ENCODE measurements at places on chromosomes 2 and 18.
A peak's percentile ranks its signal among the peaks of the same experiment; 100 is the strongest.

GRCh38 chr18:1657876-1658275 lies 753.2 kb downstream of the ADCYAP1 start:
- DNase-seq, result no peak

DNA sequence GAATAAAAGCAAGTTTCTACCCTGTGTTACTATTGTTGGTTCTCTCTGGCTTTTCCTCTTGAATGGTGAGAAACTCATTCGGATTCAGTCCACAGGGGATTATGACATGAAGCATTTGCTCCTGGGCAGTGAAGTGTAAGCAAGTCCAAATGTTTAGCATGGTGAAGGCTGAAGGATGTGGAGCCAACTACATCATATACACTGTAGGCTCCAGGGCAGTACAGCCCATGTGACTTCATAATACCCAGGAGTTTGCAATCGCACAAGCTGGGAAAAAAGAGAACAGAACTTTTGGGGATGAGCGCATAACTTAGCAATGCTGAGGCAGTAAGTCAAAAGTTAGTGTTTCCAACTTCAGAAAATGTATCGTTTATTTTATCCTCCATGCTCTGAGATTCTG lies 695.7 kb upstream of the POU3F3 start:
- DNase-seq, result no peak

GRCh38 chr2:234091883-234092282 lies 41.4 kb downstream of the SPP2 start:
- DNase-seq, result no peak

DNA sequence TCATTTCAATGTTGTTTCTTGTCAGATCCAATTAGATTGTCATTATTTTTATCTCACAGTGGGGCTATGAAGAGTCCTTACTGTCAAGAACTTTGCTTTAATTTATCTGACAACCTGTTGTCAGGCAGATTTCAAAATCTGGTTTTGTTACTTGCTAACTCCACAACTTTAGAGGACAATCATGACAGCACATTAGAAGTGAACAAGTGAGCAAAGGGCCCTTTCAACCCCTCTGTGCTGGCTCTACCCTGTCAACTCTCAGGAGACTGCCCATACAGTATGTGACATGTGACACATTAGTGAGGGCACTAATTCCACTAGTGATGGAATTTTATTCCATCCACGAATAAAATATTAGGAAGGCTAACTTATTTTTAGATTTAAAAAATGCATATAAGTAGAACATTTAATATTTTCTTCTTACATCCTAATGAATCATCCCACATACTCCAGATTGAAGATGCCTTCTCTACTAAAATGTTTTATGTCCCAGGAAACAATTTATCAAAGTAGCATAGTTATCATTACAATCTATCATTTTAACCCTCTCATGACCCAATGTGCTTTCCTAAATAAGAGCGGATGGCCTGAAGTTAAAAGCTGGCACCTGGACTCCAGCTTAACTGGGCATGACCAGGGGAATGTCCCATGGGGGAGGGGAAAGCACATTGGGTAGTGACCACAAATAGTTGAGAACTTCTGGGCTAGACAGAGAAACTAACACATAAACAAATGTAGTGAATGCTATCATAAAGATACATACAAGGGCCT lies 97.6 kb upstream of the PPP1CB start:
- no peak for DNase-seq

DNA sequence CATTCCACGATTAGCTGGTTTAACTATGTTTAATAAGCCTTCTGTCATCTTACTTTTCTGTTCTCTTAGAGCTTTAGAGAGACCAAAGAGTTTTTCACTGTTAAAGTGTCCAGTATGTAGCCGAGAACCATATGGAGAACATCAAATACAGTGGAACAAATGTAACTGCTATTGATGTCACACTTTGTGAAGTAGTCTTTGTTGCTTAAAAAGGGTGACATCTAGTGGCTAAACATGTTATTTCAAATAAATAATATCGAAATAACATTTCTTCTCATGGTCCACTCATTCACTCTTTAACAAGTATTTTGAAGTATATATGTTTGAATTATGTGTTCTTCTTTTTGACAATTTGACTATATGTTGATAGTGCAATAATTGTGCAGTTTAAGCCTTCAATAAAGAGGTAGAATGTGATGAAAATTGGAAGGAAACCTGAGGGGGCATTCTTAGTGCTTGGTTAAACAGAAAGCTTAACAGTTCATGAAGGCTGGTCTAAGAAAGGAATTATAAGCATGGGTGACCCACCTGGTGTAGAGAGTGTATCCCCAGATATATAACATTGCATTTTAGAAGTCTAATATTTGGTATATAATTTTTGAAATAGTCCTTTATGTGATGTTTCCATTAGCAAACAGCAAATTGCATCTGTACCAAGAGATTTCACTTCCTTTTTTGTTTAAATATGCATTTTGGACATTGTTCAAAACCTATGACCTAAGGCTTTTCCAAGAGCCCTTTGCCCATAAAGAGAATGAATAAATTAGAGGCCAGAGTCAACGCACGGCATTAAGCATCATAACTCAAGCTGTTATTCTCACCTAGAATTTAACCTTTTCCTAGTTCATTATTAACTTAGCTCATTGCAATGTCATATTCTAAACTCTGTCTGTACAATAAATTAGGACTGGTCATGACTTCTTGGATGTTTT lies 112.1 kb downstream of the KYNU start:
- DNase-seq, result no peak

DNA sequence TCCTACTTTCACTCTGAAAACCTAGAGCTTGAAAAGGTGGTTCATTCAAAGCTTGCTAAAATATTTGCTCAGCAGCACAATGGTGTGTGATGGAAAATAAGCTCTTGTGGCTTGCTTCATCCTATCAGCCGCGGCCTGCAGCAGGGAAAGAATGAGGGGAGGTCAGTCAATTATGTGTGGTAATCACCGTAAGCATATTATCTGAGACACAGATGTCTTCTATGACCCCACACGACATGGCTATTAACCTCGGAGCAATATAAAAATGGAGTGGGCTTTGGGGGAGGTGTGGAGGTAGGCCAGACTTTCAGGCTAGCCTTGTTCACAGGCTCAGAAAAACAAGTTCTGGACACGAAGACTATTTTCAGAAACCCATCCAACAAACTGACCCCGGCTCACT lies 98.4 kb upstream of the SIX3 start:
- no peak for DNase-seq

- DNase-seq, result no peak
These were observed 119.0 kb downstream of the ARL4C start for GRCh38 chr2:234377761-234378391.

- no peak for DNase-seq
These were observed 47.7 kb downstream of the SLC9A2 start for GRCh38 chr2:102667072-102667471.

GRCh38 chr2:97267411-97268074 lies 154.6 kb downstream of the ANKRD36 start:
- peak; percentile 7 for DNase-seq

- no peak for DNase-seq
These were observed 34.5 kb downstream of the TMEM182 start for GRCh38 chr2:102796337-102796736.

DNA sequence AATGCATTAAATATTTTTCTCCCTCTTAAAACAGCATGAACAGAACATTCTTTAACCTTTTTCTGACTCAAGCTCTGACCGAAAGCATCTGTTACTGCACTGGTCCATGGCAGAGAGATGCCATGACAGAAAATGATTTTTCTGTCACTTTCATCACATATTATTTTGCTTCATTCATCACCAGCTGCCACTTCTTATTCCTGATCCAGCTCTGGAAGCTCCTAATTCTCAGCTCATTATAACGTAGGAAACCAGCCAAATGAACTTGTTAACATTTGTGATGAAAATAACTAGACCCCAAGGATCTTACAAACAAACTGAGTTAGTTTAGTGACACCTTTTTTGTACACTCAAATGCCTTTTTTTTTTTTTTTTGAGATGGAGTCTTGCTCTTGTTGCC lies 7.6 kb upstream of the CFLAR start:
- no peak for DNase-seq

DNA sequence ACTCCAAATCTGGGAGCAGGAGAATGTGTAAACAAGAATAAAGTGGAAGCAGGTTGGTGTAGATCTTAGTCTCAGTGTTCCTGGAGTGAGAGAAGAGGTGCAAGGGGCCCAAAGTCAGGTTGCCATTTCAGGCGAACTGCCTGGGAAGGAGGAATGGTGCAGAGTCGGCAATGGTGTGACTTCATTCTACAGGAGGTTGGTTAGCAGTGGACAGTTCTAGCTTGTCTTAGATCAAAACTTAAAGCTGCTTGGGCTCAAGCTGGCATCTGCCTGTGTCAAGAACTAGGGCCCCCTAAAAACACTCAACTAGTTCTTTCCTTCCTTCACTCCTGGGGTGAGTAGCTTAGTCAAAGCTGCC lies 3.5 kb downstream of the STK16 start:
- DNase-seq, result no peak

GRCh38 chr2:70959271-70959761 lies 19.1 kb upstream of the ANKRD53 start:
- DNase-seq, result peak; percentile 5

DNA sequence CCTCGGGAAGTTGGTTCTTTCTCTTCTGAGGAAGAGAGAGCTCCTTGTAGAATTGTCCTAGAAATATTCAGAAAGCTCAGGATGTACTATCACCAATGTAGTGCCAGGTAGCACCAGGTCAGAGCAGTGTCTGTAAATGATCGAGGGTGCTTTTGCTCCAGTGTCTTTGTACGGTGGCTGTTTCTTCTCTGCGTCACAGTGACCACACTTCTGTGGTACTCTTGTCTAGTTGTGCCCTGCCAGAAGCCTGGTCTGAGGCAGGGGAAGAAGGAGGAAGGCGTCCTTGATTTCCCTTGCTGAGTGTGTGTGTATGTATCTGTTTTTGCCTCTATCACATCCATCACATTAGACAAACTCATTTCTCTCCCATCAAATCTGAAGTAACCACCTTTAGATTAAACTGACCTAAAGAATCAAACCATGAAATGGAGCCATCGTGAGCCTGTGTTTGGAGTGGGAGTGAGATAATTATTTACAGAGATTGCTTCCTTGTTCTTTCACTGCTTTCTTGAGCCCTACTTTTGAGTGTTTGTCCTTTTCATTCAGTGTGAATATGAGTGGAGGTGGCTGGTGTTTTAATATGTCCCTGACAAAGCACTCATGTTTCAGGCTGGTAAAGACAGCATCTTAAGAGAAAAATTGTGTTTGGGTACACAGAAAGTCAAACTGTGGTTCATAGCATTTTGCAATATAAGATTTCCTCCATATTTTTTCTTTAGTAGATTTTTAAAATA lies 97.2 kb downstream of the ACOXL start:
- no peak for DNase-seq

DNA sequence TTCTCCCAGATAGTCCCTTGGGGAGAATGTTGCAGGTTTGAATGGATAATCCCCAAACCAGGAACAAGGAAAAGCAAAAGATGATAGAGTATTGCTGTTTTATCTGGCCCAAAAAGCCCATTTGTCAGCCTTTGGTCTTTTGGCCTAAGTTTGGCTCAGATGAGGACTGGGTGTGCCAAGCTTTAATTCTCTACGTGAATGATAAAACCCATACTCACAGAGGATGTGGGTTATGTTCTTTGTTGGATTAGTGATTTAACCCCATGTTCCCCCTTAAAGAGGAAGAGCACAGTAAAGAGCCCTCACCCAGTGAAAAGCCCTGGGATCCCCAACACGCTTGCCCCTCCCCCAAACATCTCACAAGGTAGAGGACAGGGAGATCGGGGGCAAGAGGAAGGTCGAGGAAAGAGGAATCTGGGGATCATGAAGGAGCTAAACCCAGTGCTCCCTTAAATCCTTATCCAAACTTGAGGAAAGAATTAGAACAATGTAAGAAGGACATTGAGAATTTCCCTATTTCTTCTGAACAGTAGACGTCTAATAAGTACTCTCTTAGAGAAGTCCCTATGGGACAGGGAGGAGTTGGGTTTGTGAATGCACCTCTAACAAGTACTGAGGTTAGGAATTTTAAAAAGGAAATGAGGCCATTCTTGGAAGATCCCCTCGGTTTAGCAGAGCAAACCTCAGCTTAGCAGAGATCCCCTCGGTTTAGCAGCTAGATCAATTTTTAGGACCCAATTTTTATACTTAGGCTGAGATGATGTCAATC lies 105.0 kb downstream of the HIBCH start:
- DNase-seq, result no peak

- no peak for DNase-seq
These were observed 377.7 kb downstream of the TDRD15 start for GRCh38 chr2:21501376-21502027.

DNA sequence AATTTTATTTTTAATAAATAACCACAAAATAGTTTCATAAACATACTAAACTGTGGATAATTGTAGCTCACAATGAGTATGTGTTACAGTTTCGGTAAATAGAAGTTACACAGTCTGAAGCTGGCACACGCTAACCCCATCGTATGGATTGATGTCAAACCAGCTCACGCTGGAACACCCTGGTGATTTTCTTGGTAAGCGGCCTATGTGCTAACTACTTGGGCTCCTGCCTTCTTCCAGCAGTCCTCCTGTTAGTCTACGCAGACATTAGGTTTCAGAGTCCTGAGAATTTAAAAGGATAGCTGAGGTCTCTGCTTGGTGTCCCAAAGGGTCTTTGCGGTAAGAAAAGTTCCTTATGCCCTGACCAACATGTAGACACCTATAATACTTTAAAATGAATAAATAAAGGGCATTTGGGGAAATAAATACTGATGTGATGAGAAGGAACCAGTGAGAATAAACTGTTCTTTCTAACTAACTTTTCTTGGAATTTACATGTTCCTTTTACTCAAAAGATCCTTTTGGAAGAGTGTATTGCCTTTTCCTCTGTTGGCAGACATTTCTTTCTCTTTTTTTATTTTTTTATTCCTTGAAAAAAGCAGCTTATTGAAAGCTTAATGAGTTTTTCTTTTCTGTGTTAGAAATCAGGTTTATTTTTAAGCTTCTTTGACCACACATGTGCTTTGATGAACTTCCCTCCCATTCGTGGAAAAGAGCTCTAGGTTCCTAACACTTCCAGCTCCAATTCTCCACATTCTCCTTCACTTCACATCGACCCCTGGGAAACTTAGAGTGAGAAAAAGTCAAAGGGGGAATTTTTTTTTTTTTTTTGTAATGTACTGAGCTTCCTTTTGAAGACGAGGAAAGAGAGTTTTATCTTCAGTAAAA lies 322.2 kb downstream of the IRS1 start:
- no peak for DNase-seq

GRCh38 chr18:76686737-76687231 lies 135.6 kb upstream of the ZNF236 start:
- no peak for DNase-seq

DNA sequence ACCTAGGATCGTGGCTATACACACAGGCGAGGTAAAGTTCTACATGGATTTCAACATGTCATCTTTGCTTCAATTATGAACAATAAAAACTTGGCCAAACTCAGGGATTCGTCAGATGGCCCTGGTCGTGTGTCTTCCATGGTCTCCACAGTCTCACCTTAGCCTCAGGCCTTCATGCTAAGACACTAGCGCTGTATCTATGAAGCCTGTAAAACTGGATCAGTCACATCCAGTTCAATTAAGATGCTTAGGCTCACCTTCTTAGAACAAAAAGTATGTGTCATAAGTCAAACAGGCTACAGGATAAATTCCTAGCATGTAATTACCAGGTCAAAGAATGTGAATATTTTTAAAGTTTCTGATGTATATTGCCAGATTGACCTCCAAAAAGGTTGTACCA lies 113.7 kb upstream of the NRP2 start:
- no peak for DNase-seq

GRCh38 chr2:21317131-21317530 lies 193.4 kb downstream of the TDRD15 start:
- DNase-seq, result no peak

GRCh38 chr18:31649978-31650719 lies 34.2 kb downstream of the B4GALT6 start:
- no peak for DNase-seq

GRCh38 chr2:239467281-239467955 lies 66.6 kb upstream of the HDAC4 start:
- no peak for DNase-seq
